ENCODE measurements at places on chromosomes 16 and 17.

GRCh38 chr17:41024697-41025096 lies 2.3 kb downstream of the KRTAP1-5 start:
- no peak for DNase-seq

GRCh38 chr17:74199306-74200092 lies 4.0 kb upstream of the RPL38 start:
- DNase-seq = peak; percentile 84

DNA sequence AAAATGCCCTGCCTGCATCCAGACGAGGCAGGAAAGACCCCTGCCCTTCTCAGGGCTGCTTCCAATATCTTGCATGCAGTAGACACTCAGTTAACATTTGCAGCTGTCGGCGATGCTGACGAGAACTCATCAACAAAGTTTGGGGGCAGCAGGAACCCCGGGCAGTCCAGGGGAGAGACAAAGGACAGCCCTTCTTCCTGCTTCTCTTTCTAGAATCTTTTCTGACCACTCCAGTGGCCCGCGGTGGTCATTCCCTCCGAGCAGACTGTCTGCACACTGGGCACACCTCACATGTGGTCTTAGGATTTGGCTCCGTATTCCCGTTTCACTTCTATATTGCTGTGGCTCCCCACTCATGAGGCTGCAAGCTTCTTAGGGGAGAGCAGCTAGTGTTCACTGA lies 31.0 kb upstream of the MFSD6L start:
- DNase-seq = no peak

GRCh38 chr17:14762736-14763479 lies 462.0 kb downstream of the HS3ST3B1 start:
- no peak for DNase-seq

DNA sequence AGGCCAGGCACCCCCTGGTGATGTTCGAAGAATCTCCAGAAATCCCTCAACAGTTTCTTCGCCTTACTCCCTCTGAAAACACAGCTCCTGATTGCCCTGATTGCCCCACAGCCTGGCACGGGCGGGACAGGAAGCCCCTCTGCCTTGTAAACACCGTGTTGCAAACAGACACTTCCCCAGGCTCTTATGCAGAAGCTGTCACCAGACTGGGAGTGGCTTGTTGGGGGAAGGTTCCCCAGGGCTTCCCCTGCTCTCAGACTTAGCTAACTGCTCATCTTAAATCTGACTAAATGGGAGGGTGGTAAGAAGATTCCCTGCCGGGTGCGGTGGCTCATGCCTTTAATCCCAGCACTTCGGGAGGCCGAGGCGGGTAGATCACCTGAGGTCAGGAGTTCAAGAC lies 11.2 kb downstream of the PIK3R5 start:
- peak; percentile 37 for DNase-seq

DNA sequence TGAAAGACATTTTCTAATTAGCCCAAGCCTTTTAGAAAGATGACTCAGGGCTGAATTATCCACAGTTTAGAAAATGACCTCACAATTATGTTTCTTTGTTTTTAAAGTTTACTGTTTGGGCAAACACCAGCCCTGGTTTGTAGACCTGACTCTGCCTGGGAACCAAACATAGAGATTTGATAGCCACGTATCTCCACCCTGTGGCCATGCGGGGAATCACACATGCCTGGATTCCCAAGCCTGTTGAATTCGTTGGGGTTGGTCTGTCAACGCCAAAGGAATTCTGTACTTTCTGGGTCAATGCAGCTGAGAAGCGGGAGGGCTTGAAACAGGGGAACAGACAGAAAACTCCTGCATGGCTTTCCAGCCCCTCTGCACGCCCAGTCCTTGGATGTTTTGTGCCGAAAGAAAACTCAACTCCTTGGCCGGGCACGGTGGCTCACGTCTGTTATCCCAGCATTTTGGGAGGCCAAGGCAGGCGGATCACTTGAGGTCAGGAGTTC lies 26.9 kb downstream of the CD300A start:
- DNase-seq = peak; percentile 67

GRCh38 chr16:85810742-85811115 lies 11.2 kb downstream of the COX4I1 start:
- no peak for DNase-seq

- peak; percentile 85 for DNase-seq
Observed at GRCh38 chr17:8140065-8141029, 11.9 kb downstream of the PER1 start.
